ENCODE measurements at places on chromosomes 7 and 10.

DNA sequence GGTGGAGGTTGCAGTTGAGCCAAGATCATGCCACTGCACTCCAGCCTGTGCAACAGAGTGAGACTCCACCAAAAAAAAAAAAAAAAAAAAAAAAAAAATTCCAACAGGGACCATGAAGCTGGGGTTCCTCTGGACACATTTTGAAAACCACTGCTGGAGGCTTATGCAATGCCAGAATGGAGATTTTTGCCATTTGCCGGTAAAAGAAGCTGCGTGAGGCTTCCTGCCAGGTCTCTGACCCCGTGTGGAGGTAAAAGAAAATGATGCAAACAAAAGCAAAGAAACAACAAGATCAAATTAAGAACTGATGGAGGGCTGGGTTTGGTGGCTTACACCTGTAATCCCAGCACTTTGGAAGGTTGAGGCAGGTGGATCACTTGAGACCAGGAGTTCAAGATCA lies 30.5 kb upstream of the PDZD8 start:
- DNase-seq = no peak

- DNase-seq = no peak
Observed at GRCh38 chr7:50197549-50197948, 104.5 kb upstream of the ZPBP start.

DNA sequence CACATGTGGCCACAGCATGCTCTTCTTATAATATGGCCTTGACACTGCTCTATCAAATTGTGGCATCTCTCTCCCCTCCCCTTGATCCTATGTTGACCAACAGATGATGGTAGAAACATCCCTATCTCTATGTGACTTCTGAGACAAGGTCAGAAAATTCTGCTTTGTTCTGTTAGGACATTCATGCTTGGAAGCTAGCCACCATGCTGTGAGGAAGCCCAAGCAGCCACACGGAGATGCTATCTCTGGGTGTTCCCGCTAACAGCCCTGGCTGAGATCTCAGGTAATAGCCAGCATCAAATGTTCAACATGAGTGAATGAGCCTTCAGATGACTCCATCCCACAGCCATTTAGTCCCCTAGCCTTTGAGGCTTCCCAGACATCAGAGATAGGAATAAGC lies 36.8 kb upstream of the CPXM2 start:
- no peak for DNase-seq

GRCh38 chr7:88758381-88759229 lies 895 bp upstream of the ZNF804B start:
- no peak for DNase-seq

GRCh38 chr7:127949769-127950222 lies 81.4 kb downstream of the LRRC4 start:
- no peak for DNase-seq

DNA sequence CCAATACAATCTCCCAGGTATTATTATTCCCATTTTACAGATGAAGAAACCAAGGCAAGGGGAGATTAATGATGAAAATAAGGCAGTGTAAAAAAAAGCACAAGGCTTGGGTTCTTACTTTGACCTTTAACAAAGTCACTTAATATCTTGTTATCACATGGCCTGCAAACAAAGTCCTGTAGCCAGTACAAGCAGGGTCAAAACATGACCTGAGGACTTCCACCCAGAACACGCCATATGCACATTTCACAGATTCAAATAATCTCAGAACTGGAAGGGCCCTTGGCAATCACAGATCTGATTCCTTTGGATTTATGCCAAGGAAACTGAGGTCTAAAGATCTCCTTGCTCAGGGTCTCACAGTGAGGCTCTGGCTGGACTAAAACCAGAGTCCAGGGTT lies 162.1 kb downstream of the KCNMA1 start:
- no peak for DNase-seq

DNA sequence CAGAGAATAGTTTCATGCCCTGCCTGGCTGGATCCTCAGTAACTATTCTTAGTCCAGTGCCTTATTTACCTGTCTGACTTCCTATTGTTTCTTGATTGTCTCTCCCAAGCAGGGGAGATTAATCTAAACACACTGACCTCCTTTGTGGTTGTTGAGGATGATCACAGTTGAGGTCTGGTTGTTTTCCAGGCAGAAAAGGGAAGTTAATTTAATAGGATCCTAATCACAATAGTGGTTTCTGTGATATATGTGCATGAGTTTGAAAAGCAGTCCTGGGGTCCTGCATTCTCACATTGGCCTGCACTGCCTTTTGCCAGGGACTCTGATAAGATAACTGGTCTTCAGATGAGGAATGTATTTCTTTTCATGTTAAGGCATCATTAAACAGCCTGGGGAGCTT lies 130.1 kb downstream of the SND1 start:
- no peak for DNase-seq

GRCh38 chr7:85405016-85405902 lies 218.4 kb upstream of the SEMA3D start:
- no peak for DNase-seq

DNA sequence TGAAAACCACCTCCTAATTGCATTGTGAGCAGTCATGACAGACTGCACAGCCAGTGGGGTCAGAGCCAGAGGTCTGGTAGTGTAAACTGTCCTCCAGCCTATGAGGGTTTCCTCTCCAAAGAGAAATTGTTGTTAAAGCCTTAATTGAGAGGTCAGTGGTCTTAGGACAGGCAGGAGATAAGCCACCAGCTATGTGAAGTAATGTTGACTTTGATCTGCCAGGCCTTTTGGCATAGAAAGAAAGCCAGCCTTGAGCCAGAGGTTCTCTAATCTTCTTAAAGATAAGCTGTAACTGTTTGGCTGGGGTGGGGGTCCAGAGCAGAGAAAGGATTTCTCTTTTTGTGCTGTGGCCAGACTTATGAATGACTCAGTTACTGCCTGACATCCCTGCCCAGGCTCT lies 248.4 kb downstream of the WDR11 start:
- no peak for DNase-seq

GRCh38 chr7:35314354-35314753 lies 60.5 kb upstream of the TBX20 start:
- DNase-seq = no peak

- DNase-seq = no peak
Observed at GRCh38 chr7:55552320-55553023, 19.8 kb downstream of the VOPP1 start.

DNA sequence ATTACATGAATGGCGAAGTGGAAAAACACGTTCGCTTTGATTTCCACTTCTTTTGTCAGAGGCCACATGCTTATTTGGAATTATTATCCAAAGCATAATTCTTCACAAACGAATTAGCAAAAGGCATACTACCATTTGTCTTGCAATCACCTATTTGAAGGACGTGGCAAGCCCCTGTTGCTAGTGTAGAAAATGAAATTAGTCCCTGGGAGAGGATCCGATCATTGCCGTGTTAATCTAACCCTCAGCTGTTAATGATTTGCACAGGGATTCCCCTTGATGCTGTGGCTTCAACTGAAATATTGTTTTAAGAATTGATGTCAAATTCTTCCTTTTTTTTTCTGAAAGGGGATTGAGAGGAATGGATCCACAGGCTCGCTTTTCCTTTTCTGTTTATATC lies 4.6 kb downstream of the AGMO start:
- DNase-seq = no peak

DNA sequence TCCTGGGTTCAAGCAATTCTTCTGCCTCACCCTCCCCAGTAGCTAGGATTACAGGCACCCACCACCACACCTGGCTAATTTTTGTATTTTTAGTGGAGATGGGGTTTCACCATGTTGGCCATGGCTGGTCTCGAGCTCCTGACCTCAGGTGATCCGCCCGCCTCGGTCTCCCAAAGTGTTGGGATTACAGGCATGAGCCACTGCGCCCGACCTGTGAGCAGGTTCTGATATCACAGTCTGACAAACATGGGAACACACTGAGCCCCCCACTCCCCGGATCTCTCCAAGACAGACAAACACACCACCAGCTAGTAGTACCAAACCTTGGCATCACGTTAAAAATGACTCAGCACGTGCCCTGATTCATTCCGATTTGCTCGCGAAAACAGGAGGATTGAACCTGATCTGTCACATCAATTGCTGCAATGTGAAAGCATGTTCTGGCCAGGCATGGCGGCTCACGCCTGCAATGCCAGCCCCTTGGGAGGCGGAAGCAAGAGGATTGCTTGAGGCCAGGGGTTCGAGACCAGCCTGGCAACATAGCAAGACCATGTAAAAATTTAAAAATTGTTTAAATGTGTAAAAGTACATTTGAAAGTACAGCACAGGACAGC lies 106.5 kb downstream of the SMURF1 start:
- DNase-seq = no peak

- peak; percentile 37 for DNase-seq
Observed at GRCh38 chr7:125316466-125316865, 386.8 kb upstream of the POT1 start.

- no peak for DNase-seq
Observed at GRCh38 chr7:22351329-22351692, 5.6 kb downstream of the RAPGEF5 start.

Data from NCI-H1436 (cell line).